Left lung (tissue), 14 donors: ENCODE measurements at places on chromosomes 5 and 9. TPM values are rescaled to one million over a fixed set of nuclear protein-coding genes. Genes with fewer than 3 reads are reported as not detected.

The MLLT3 gene
- total RNA-seq: 17.0 TPM

The MARCOL gene
- total RNA-seq: not detected

The SHOC1 gene
- 0.06 TPM for total RNA-seq

The PCDHGA4 gene
- total RNA-seq: 2.2 TPM

The FOXD1 gene
- total RNA-seq: 0.10 TPM
